Progenitor cell of endocrine pancreas (in vitro differentiated cells): ENCODE measurements at places on chromosomes 3 and 15. TPM values are rescaled to one million over a fixed set of nuclear protein-coding genes. Genes with fewer than 3 reads are reported as not detected.

The ZNF620 gene
- 23.0 and 26.2 TPM in 2 replicates for total RNA-seq

GRCh38 chr3:116824208-116824607, 114.6 kb downstream of the TUSC7 start:
- no peaks in the 10 kb centered on the region for H3K27me3 ChIP-seq
- H3K4me1 ChIP-seq = no peaks in the 10 kb centered on the region
- H3K27ac ChIP-seq = no peak overlapping the region
- no peak overlapping the region for H3K4me3 ChIP-seq
- no peaks in the 10 kb centered on the region for H3K36me3 ChIP-seq
- DNase-seq = no peak

- no peak overlapping the region for H3K4me3 ChIP-seq
- no peaks in the 10 kb centered on the region for H3K4me1 ChIP-seq
- no peak overlapping the region for H3K27ac ChIP-seq
- H3K36me3 ChIP-seq = no peaks in the 10 kb centered on the region
- DNase-seq = no peak
Measured at GRCh38 chr15:79769069-79769481, 127.7 kb downstream of the MTHFS start.

- H3K27ac ChIP-seq = no peak overlapping the region
- no peak overlapping the region for H3K4me3 ChIP-seq
- H3K36me3 ChIP-seq = no peaks in the 10 kb centered on the region
- DNase-seq = no peak
- peaks cover 26% of the 10 kb centered on the region for H3K27me3 ChIP-seq
Measured at GRCh38 chr3:13824521-13825310, 55.2 kb downstream of the WNT7A start.

DNA sequence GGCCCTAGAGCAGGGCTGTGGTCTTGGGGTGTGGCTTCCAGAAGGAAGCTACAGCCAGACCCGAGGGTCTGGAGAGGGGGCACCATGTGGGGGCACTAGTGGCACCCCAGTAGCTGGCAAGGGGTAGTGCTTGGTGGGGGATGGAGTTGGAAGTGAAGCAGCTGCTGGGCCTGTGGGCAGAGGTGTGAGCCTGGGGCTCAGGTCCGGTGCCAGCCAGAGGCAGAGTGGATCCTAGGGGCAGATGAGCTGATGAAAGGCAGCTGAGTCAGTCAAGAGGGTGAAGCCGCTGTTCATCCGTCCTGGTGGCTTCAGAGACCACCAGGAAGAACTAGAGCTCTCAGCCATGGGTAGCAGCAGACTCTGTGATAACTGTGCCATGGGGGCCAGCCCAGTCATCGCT, 172.6 kb downstream of the TBC1D2B start:
- peaks cover 14% of the 10 kb centered on the region for H3K27me3 ChIP-seq
- no peaks in the 10 kb centered on the region for H3K36me3 ChIP-seq
- H3K4me3 ChIP-seq = no peak overlapping the region

- no peaks in the 10 kb centered on the region for H3K27me3 ChIP-seq
- peaks cover 5% of the 10 kb centered on the region for H3K4me1 ChIP-seq
- DNase-seq = no peak
- peaks cover 19% of the 10 kb centered on the region for H3K36me3 ChIP-seq
Measured at GRCh38 chr3:188505911-188506310, 352.0 kb downstream of the LPP start.

GRCh38 chr15:38651328-38652038, 86.9 kb upstream of the RASGRP1 start:
- H3K4me1 ChIP-seq = no peaks in the 10 kb centered on the region
- no peak overlapping the region for H3K27ac ChIP-seq
- H3K4me3 ChIP-seq = no peak overlapping the region
- H3K36me3 ChIP-seq = no peaks in the 10 kb centered on the region
- H3K27me3 ChIP-seq = peaks cover 51% of the 10 kb centered on the region

- no peak for DNase-seq
- no peak overlapping the region for H3K4me3 ChIP-seq
- H3K27ac ChIP-seq = no peak overlapping the region
- no peaks in the 10 kb centered on the region for H3K4me1 ChIP-seq
- H3K36me3 ChIP-seq = no peaks in the 10 kb centered on the region
Measured at GRCh38 chr3:176351408-176351807, 845.9 kb downstream of the TBL1XR1 start.
